ENCODE measurements at places on chromosomes 3 and 15.

GRCh38 chr15:25587616-25588340 lies 149.0 kb upstream of the UBE3A start:
- no peak overlapping the region for H3K4me3 ChIP-seq
- no peaks in the 10 kb centered on the region for H3K4me1 ChIP-seq
- 0 out of 3 replicates have a peak, but pooled peaks cover 6% of the 10 kb centered on the region for H3K36me3 ChIP-seq
- no peaks in the 10 kb centered on the region for H3K27me3 ChIP-seq
- no peak overlapping the region for H3K27ac ChIP-seq

GRCh38 chr3:54755756-54756155 lies 172.1 kb downstream of the LRTM1 start:
- H3K4me3 ChIP-seq = no peak overlapping the region
- H3K36me3 ChIP-seq = peaks cover 11% of the 10 kb centered on the region
- H3K27me3 ChIP-seq = no peaks in the 10 kb centered on the region
- H3K4me1 ChIP-seq = peaks cover 2% of the 10 kb centered on the region

DNA sequence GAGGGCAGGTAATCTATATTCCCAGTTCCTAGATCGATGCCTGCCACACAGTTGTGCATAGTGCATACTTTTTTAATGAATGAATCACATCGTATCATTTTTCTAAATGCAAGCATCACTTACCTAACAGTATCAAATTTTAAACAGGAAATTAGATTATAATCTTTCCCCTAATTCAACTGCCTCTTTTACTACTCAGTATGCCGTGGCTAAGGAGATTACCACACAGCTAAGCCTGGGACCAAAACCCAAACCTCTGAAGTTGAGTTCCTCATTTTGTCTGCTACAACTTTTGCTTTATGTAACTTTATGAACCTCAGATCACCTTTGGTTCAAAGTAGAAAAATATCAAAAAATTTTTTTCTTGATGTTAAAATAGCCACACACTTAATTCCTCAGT lies 53.2 kb upstream of the FNDC3B start:
- DNase-seq = no peak
- no peaks in the 10 kb centered on the region for H3K4me1 ChIP-seq
- no peak overlapping the region for H3K4me3 ChIP-seq
- H3K27me3 ChIP-seq = no peaks in the 10 kb centered on the region

GRCh38 chr3:112464264-112464663 lies 35.0 kb downstream of the BTLA start:
- no peak overlapping the region for H3K27ac ChIP-seq
- no peak overlapping the region for H3K4me3 ChIP-seq

DNA sequence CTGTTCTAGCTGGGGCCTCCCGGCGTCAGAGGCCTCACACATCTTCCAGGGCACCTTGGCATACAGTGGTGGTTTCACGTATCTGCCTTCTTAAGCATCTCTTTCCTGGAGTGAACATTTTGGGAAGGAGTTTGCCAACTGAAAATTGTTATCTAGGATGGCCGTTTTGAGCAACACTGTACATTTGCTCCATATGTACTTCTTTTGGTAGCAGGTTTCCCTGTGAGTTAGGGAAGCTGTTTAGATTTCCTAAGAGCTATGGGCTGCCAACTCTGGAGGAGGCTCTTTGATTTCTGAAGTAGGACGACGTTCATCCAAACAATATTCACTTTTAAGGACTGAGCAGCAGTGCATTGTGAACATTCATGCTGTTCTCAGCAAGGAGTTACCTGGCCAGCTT lies 665.9 kb downstream of the SQOR start:
- no peaks in the 10 kb centered on the region for H3K27me3 ChIP-seq
- no peaks in the 10 kb centered on the region for H3K36me3 ChIP-seq
- H3K27ac ChIP-seq = no peak overlapping the region
- H3K4me1 ChIP-seq = peaks cover 4% of the 10 kb centered on the region
- DNase-seq = no peak

DNA sequence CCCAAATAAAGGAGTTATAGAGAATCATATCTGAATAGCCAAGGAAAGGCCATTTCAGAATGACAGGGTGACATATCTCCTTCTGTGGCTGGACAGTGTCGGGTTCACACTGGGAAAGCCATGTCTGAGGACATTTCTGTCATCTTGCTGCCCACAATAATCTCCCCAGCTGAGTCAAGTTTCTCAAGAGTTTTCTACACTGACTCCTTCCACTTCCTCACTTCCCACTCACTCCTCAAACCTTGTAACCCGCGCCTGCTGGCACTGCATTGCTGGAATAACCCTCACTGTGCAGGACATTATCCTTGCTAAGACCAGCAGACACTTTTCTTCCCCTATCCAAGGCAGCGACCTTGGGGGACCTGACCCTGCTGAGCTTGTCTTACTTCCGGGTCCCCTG lies 5.3 kb upstream of the INSYN1 start:
- H3K27me3 ChIP-seq = peaks cover 2% of the 10 kb centered on the region
- DNase-seq = no peak
- no peak overlapping the region for H3K27ac ChIP-seq
- H3K4me3 ChIP-seq = no peak overlapping the region

DNA sequence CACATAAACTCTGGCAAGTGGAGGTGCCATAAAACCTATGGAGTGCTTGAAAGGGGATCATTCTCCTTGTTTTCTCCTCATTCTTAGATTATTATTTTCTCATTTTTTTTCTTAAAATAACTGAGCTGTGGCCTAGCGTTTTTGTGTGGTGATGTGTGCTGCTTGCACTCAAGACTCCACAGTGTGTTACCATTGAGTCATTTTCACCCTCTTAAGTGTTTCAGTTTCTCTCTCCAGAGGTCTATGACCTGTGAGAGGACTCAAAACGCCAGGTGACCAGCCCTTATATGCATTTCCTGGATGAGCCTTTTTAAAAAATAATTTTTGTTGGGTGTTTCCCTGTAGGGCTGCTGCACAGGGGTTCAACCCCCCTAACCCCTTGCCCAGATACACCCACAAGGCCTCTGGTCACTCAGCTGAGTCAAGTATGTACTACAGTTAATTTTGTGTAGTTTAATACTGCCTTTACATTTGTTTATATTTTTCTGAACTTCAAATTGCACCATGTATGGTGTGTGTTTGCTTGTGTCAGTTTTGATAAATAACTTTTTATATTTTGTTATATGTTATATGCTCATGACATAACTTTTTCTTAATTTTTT lies 15.4 kb upstream of the BTLA start:
- no peak overlapping the region for H3K27ac ChIP-seq
- DNase-seq = no peak
- no peaks in the 10 kb centered on the region for H3K4me1 ChIP-seq

GRCh38 chr15:89772932-89773583 lies 3.1 kb upstream of the MESP2 start:
- H3K4me3 ChIP-seq = no peak overlapping the region
- H3K4me1 ChIP-seq = no peaks in the 10 kb centered on the region
- H3K27me3 ChIP-seq = peaks cover 7% of the 10 kb centered on the region
- DNase-seq = no peak

GRCh38 chr3:141083226-141083625 lies 32.1 kb downstream of the SPSB4 start:
- H3K27ac ChIP-seq = no peak overlapping the region
- H3K4me1 ChIP-seq = peaks cover 9% of the 10 kb centered on the region
- no peaks in the 10 kb centered on the region for H3K27me3 ChIP-seq
- no peak for DNase-seq
